ENCODE measurements at places on chromosomes 11 and 22.

DNA sequence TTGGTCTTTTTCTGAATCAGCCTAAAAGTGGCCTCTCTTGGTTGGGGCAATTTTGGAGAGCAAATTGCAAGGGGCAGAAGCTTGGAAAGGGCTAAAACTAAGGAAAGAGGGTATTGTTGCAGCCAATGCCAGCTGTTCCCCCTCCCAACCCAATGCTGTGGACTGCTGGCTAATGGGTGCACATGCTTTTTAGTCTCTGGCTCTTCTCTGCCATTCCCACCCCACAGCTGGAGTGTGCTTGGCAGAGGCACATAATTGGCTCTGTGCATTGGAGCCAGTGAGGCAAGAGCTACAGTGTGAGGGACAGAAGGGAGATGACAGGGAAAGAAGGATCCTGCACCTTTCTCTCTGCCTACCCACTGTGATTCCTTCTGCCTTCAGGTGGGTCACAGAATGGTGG lies 140.0 kb downstream of the NECTIN1 start:
- DNase-seq = no peak

- DNase-seq = no peak
These were observed 4.4 kb downstream of the SLC2A11 start for GRCh38 chr22:23862103-23862502.

- no peak for DNase-seq
These were observed 2.3 kb downstream of the SMTN start for GRCh38 chr22:31083377-31083768.

DNA sequence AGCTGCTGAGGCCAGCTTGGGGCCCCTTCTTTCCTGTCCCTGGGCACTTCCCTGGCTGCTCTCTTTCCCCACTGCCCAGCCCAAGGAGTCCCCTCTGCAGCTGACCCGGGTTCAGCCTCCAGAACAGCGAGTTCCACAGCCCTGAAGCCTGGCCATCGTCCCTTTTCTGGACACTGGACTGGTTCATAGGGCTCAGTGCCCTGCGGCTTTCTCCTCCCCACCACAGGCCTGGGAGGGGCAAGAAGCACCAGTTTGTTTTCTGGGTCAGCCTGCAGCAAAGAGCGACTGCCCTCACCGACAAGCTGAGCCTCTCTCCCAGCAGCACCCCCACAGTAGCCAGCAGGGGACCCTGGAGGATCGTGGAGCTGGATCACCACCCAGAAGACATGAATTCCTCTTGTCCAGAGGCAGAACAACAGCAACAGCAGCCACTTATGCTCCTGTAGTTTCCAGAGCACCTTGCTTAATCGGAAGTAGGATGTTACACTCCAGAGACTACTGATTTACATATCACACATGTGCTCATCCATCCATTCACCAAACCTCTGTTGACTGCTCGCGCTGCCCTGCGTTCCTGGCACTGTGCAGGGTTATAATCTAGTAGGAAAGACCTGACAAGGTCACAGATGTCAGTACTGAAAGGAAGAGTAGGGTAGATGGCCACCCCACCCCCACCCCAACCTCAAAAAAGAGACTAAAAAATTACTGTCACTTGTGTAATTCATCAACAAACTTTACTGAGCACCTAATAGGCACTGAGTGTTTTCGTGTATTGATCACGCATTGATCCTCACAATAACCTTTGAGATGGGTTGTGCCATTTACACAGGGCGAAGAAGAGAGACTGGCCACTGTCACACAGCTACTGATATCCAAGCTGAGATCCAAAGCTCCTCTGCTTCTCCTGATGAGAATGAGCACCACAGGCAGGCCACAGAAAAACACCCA lies 13.0 kb upstream of the CXCR5 start:
- DNase-seq = no peak

GRCh38 chr11:30565027-30565426 lies 21.1 kb downstream of the MPPED2 start:
- DNase-seq = no peak

- no peak for DNase-seq
These were observed 14.9 kb downstream of the XKR3 start for GRCh38 chr22:16810188-16810802.

GRCh38 chr11:79950172-79950571 lies 509.3 kb upstream of the TENM4 start:
- DNase-seq = no peak

DNA sequence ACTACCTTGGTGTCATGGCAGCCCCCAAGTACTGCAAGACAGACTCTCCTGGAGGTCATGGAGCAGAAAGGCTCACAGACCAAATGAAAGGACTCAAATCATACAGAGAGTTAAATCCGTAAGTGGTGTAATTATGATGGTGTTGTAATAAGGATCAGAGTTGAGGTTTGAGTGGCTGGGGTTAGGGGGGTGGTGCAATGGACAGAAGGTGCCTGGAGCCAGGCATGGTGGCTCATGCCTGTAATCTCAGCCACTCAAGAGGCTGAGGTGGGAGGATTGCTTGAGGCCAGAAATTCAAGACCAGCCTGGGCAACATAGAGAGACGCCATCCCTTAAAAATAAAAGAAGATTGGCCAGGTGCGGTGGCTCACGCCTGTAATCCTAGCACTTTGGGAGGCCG lies 18.7 kb downstream of the ART5 start:
- no peak for DNase-seq

DNA sequence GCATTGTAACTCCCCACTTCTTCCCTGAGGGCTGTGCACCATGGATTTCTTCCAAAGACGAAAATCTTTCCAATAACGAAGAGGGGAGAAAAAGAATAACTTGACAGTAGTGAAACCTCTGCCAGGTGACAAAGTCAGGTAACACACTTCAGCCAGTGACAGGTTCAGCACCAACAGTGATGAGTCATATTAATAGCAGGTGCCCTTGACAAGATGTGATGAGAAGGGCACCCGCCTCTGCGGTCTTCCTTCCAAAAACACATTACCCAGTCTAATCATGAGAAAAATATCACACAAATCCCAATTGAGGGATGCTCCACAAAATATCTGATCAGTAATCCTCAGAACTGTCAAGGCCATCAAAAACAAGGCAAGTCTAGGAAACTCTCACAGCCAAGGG lies 157.8 kb downstream of the EFCAB6 start:
- DNase-seq = no peak

GRCh38 chr11:108780119-108780518 lies 115.2 kb downstream of the DDX10 start:
- no peak for DNase-seq

- DNase-seq = no peak
These were observed 1998.4 kb downstream of the LRRC4C start for GRCh38 chr11:39461066-39461465.

DNA sequence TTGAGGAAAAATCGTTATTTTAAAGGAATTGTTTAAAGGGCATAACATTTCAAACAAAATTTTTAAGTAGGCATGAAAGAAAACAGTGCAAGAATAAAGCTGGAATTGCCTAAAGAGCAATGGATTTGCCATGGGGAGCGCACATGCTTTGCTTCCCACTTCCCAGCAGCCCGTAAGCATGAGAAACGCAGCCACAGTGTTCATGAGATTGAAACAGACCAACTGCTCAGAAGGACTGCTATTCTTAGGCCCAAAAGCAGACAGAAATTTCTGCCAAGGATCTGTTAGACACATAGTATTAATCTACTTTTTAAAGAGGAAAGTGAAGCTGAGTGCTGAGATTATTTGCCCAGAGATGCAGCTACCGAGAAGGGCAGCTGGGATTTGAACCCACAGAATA lies 34.2 kb upstream of the TSKU start:
- DNase-seq = no peak

- no peak for DNase-seq
These were observed 9.2 kb downstream of the STARD10 start for GRCh38 chr11:72784662-72785061.

DNA sequence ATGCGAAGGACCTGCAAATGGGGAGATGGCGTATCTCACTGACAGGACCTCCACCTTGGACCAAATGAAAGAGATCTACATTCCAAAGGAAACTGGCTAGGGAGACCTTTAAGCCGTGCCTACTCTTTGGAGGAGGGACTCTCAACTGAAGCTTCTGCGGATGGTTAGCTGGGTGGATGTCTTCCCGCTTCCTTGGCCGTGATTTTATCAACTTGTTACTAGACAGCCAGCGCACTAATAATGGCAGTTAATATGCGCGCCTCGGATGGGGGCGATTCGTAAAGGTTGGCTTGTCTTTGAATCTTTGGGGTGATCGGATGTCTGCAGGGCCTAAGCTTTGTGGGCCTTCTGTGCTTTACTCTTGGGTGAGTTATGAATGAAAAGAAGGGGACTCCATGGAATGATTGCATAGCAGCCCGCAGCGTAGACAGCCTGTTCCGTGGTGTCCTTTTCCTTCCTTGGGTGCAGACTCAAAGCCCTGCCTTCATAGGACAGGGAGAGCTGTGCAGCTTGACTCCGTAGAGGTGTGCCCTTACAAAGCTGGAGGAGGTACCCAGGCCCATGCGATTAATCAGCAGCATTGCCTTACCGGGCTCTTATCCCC lies 1.5 kb downstream of the ZNRF3 start:
- no peak for DNase-seq

DNA sequence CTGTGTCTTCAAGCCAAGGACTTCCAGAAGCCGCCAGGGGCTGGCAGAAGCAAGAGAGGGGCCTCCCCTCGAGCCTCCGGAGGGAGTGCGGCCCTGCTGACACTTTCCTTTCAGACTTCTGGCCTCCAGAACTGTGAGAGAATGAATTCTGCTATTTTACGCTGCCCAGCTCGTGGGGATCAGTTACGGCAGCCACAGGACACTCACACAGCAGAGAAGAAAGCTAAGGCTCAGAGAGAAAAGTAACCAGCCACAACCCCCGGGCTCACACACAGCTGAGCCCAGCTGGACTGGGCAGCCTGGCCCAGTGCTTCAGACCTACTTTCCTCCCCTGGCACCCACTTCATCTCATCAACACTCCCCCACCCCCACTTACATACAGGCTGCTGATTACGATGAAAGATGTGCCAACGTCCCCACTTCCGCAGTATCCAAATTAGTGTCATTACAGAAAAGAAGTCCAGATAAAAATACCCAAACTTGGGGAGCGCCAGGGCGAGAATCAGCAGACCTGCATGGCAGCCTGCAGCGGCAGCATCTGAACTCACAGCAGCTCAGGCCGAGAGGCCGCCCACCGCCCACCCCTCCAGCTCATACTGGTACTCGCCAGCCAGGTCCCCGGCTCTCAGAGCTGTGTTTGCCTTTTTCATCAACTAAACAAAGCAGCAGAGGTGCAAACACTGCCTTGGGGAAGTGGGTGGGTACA lies 15.3 kb downstream of the PHF21B start:
- DNase-seq = no peak

GRCh38 chr22:49953680-49954344 lies 6.8 kb upstream of the PIM3 start:
- no peak for DNase-seq

DNA sequence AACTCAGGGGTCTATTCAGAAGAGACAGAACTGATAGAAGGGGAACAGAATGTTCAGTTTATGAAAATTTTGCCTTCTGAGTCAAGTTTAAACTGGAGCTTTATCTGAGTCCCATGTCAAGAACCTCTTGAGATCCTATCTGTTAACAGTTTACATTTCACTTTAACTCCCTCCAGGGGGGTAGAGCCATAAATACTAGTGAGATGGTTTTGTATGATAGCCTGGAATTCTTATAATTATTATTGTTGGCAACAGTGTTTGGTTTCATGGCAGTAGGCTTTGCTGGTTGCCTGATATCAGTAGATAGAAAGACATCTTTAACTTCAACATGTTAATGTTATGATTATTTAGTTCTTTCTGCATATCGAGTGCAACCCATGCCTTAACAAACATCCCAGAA lies 498.5 kb downstream of the INSC start:
- DNase-seq = no peak

GRCh38 chr11:99333621-99334020 lies 312.9 kb downstream of the CNTN5 start:
- no peak for DNase-seq

GRCh38 chr11:50174975-50175374 lies 142.3 kb downstream of the OR4C45 start:
- DNase-seq = no peak

GRCh38 chr22:30204742-30205111 lies 41.8 kb downstream of the LIF start:
- no peak for DNase-seq

- no peak for DNase-seq
These were observed 94.5 kb downstream of the CADM1 start for GRCh38 chr11:115409691-115410220.

DNA sequence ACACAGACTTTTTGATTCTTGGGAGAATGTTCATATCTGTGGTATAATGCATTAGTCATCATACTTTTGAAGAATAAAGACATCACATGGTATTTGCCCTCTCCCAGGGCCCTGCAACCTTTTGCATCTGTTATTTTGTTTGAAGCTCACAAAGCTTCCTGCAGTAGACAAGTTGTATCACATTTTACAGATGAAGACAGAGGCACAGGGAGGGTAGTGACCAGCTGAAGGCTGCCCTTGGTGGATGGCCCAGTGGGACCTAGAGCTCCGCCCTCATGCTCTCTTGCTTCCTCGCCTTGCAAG lies 66.4 kb downstream of the UBASH3B start:
- DNase-seq = no peak

- no peak for DNase-seq
These were observed 108.6 kb downstream of the KCNQ1OT1 start for GRCh38 chr11:2590965-2591754.

- no peak for DNase-seq
These were observed 15.6 kb upstream of the ARHGAP42 start for GRCh38 chr11:100671471-100671870.

DNA sequence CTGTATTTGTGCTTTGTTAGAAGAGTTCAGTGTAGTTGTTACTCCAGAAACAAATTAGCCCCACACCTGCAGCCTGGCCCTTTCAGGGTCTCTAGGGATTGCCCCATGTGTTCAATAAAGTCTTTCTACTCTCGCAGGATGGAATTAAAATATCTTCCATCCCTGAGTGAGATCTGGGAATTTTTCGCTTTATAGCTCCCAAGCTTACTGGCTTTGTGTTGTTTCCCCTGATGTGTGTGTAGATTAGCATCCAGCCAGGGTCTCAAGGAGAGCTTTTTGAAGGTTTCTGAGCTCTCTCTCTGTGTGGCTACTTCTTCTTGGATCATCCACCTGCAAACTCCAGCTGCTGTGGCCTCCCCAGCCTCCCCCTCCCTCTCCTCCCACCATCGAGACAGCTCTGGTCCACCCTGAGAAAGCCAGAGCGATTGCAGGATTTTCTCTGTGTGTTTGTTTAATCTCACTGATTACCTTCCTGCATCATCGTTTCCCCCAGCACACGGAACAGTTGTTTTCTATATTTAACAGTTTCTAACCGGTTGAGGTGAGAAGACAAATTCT lies 553.5 kb downstream of the TBC1D22A start:
- no peak for DNase-seq

- no peak for DNase-seq
These were observed 2.7 kb upstream of the NFAM1 start for GRCh38 chr22:42434748-42435425.

GRCh38 chr11:12243911-12244550 lies 133.3 kb upstream of the PARVA start:
- DNase-seq = no peak

GRCh38 chr11:69001243-69002081 lies 11.6 kb downstream of the MRGPRF start:
- DNase-seq = no peak

DNA sequence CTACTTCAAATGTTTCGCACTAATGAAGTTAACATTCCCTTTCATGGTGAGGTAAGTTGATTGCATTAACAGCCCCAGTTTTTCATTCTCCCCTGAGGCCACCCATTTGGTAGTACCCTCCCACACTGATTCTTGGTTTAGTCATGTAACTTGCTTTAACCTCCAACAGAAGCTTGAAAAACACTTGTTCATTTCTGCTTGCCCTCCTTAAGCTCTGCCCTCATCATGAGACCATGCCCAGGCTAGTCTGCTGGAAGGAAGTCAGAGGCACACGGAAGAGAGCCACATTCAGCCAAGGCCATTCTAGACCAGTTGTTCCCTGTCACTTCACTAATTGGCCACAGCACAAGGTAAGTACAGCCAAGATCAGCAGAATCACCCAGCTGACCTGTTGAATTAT lies 50.7 kb upstream of the CD44 start:
- no peak for DNase-seq

All from stimulated activated CD4-positive, alpha-beta T cell treated with anti-CD3 and anti-CD28 coated beads, TNF-alpha, amount 100 ng/mL, for 48 hours (primary cell).